ENCODE measurements at places on chromosomes 7 and 10.

GRCh38 chr10:75115137-75115536 lies 3.7 kb downstream of the SAMD8 start:
- no peak for DNase-seq

- DNase-seq, result no peak
Observed at GRCh38 chr10:101938305-101939007, 94.9 kb upstream of the KCNIP2 start.

DNA sequence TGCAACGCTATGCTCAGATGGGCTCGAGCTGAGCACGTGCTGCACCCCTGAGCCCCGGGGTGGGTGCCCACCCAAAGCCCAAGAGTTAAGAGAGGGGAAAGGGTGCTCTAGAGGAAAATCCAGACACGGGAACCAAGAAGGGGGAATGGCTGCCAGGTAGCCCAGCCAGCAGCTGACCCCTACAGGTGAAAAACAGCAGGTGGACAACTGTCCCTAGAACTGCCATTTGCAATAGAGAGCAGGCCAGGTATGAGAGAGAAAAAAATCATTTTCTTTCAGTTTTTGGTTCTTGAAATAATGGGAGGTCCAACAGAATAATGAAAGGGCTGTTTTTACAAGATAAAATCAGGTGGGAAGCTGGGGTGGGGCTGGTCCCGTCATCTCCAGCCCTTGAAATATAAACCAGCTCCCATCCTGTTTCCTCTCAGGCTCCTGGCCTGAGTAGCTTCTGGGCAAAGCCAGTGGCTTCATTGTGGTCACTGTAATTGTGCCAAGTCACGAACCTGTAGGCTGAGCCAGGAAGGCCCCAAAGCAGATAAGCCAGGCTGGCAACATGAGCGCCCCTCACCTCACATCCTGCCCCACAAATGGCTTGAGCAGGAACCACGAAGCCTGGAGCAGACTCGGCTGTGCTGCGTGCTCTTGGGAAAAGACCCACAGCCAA lies 257.8 kb downstream of the SNX10 start:
- no peak for DNase-seq

GRCh38 chr10:52908478-52908877 lies 135.9 kb upstream of the MBL2 start:
- DNase-seq, result no peak

- DNase-seq, result no peak
Observed at GRCh38 chr7:22375359-22376048, 18.6 kb upstream of the RAPGEF5 start.
